ENCODE measurements at places on chromosomes 2 and 18. TPM values are rescaled to one million over a fixed set of nuclear protein-coding genes. Genes with fewer than 3 reads are reported as not detected.

The CNDP1 gene
- total RNA-seq = not detected

The SPDYA gene
- total RNA-seq = not detected

The CRACDL gene
- 4.9 TPM for total RNA-seq

DNA sequence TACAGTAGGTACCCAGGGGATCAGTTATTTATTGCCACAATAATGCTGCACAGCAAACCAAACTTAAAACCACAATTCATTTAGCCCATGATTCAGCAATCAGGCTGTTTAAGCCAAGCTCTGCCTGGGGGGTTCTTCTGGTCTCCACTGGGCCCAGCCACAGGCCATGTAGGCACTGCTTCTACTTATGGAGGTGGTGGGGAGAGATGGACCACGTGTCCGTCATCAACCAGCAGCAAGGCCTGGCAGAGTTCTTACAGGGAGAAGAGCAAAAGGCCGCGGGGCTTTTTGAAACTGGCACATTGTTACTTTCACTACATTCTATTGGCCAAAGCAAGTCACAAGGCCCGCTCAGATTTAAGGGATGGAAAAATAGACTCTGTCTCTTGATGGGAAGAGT lies 76.3 kb upstream of the DAPL1 start:
- no peak for DNase-seq
